ENCODE measurements at places on chromosomes 4 and X.

DNA sequence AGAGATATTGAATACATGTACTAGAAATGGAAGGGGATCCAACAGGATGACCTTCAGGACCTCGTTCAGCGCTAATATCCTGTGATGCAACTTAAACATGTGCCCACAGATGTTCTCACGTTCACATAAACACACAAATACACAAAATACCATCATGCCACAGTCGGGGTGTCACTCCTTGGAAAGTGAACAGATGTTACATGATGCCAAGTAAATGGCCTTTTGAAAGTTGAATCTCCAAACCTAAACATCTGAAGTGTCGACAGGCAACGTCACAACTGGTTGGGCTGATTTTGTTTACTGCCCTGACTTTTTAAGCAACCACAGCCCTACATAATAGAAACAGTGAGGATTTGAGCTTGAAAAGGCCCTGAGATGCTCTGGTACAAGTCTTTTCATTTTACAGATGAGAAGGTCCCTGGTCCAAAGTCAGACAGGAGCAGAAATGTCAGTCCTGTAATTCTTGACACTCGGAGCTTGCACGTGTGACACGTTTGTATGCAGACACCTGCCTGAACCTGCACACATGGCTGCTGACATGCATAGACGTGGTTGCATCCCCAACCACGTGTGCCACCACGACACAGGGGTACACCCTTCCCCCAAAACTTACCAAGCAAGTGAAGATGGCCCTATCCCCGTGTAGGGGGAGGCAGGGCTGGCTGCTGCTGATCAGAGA, 23.5 kb upstream of the BCORL1 start:
- no peak for DNase-seq

DNA sequence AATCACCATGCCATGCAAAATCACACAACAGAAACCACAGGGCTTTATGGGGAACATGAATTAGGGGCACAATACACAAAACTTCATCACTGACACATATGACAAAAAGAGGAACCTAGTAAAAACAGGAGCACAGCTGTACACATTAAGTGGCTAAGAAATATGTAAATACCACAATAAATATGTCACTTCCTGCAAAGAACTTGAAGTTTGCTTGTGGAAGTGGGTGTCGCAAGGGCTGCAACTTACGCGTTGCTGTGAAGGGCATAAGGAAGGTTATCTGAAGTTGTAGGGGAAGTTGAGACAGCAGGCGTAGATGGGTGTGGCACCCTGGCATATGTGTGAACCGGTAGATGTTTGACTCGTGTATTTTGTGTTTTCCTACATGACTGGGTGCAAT, 42.4 kb downstream of the CLCN4 start:
- no peak for DNase-seq

GRCh38 chr4:9866931-9867330, 85.5 kb downstream of the DRD5 start:
- DNase-seq: no peak

DNA sequence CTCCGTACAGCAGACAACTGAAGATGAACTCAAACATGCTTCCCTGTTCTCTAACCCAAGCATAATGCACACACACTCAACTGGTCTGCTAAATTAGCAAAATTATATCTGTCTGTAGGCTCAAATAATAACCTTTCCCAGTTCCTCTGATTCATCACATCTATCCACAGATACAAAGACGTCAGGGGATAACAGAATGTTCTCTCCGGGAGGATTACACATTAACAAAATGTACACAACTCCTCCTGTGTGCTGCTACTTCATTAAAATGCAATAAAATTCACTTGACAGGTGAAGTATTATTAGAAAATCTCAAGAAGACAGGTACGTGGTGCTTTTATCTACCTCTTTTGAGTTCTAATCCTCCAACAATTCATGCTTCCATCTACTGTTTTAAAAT, 57.4 kb downstream of the FAT1 start:
- no peak for DNase-seq

DNA sequence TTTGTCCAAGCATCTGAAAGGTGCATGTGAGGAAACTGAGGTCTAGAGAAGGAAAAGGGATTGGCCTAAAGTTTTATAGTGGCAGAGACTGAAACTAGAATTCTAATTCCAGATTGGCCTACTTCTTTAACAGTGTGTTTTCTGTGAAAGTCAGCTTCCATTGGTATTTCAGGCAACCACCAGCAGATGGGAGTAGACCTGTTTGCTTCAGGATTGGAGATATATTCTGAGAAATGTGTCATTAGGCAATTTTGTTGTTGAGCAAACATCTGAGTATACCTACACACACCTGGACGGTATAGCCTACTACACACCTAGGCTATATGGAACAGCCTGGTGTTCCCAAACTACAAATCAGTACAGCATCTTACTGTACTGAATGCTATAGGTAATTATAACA, 207.3 kb upstream of the RADX start:
- no peak for DNase-seq

GRCh38 chrX:100413229-100413628, 3.2 kb upstream of the PCDH19 start:
- DNase-seq: no peak

GRCh38 chr4:819401-820229, 6.3 kb downstream of the CPLX1 start:
- DNase-seq: no peak

GRCh38 chr4:145681956-145682355, 2.0 kb downstream of the C4orf51 start:
- DNase-seq: no peak

GRCh38 chr4:123930996-123931395, 534.4 kb downstream of the SPRY1 start:
- no peak for DNase-seq

DNA sequence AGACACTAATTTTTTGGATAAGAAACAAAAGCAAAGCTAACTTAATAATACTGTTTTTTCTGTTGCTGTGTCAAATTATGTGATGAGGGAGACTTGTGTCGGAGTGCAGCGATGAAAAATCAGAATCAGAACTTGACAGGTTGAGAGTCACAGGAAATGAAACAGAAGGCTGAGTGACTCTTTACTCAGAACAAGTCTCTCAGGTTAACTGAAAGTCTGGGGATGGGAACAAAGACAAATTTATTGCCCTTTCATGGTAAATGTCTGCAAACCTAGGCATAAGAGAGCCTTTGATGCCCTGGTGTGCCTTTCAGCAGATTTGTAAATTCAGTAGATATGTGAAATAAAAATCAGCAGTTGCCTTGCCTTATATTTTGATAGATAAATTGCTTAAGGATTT, 96.0 kb downstream of the ADGRL3 start:
- DNase-seq: no peak

DNA sequence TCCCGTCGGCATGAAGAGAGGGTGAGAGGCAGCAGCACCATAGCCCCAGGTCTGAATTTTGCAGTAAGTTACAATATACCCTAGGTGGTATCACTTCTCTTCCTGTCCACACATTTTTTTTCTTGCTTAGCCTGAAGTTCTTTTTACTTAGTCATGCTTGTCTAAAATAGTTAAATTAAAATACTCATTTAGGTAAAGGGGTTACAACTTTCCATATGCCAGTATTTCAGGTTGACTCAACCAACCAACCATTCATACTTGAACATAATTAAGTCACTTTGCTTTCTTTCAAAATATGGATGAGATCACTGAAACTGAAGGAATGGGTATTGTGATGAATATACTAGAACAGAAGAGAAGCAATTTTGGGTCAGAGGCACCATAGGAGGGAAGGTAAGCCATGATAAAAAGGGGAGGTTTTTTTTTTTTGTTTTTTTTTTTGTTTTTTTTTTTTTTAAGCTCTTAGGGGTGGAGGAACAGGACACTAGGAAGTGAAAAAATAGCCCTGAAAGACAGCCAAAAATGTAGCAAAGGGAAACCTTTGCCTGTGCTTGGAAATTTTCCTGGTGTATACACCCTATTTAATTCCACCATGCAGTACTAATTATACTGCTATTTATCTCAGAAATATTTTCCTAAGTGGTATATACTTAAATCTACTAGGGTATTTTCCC, 41.8 kb downstream of the RPS6KA3 start:
- no peak for DNase-seq

DNA sequence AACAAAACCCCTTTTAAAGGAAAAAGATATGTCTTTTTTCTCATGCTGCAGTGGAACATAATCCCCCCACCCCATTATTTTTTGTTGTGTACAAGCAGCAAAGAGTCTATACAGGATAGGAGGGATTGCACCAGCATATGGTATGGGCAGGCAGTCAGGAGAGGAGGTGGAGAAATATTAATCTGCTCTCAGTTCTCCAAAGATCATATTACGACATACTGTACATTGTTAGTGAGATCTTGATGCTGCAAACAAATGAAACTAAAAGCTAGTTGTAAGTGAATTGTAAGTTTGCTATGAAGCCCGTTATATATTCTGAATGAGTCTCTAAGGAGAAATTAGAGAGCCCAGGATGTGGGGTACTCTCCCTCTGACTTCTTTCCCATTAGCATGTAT, 75.3 kb downstream of the RAPGEF2 start:
- DNase-seq: no peak

GRCh38 chr4:154526151-154526550, 24.0 kb downstream of the PLRG1 start:
- no peak for DNase-seq

DNA sequence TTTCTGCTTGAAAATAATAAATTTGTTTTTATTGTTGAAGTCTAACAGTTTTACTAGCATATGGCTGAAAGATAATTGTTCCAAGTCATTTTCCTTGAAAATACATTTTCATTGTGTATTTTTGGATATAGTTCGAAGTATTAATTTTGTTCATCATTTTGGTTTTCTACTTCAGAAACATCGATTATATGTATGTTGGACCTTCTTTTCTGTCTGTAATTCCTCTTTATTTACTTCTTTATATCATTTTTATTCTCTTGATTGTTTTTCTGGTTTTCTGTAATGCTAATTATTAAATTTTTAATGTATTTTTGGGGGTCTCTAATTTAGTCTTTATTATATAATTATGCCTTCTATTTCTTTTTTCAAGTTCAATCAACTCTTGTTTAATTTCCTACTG, 407.1 kb upstream of the FRG1 start:
- DNase-seq: no peak

GRCh38 chrX:100745806-100746537, 14.1 kb upstream of the SYTL4 start:
- DNase-seq: no peak

- no peak for DNase-seq
Measured at GRCh38 chrX:38124000-38124399, 96.7 kb downstream of the SRPX start.

DNA sequence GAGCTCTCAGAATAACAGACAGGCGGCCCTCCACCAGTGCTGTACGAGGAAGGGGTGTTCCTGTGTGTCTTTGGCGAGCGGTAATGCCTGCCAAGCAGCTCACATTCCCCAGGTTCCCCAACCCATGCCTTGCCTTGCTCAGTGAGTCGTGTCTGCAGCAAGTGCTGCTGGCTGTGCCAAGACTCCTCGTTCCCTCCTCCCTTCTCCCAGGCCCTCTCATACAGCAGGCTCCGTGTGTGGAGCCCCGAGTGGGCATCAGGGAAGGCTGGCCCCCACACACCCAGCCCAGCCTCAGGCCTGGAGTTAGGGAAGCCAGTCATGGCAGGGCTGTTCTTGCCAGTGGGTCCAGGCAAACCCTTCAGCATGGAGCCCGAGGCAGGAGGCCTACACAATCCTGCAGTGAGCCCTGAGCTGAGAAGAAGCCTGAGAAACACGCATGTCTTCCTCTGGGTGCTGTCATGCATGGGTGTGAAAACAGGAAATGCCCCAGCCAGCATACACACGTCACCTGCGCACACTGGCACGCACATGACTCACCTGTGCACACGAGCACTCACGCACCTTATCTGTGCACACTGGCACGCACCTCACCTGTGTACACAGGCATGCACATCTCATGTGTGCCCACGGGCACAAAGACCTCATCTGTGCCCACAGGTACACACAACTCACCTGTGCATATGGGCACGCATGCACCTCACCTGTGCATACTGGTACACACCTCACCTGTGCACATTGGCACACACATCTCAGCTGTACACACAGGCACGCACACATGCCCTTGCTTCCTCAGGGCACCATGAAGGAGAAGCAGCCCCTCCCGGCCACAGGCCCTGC, 238.7 kb downstream of the DHRSX start:
- DNase-seq: no peak

- DNase-seq: no peak
Measured at GRCh38 chr4:45442466-45442865, 681.4 kb downstream of the GABRG1 start.

DNA sequence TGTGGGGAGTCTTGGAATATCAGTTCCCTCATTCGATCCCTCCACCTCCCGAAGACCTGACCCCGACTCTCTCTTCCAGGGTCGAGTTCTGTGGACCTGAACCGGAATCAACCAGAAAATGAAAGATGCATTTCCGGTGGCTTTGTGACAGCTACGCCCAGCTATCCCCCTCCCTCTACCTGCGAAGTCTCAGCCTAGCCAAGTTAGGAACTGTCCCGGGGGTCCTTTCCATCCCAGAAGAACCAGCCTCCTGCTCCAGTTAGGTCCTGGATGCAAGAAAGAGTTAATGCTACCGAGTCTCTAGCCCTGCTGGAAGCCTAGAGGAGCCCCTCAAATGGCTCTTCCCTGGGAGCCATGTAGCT, 13.4 kb upstream of the ETDC start:
- no peak for DNase-seq

- DNase-seq: no peak
Measured at GRCh38 chr4:16413814-16414555, 187.7 kb upstream of the TAPT1 start.

DNA sequence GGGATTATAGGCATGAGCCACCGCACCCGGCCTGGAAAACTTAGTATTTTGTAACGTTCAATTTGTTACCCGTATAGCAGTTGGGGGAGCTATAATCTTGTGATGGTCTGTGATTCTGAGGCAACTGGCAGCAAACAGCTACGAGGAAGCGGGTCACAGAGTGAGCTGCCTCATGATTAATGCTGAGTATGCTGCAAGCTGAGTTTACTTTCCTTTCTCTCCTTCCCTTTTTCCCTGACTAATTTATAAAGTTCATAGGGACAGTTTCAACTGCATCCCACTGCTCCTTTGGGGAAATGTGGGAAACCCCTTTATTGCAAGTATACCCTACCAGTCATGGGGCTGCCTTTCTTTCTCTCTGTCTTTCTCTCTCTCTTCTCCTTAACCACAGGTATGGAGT, 17.7 kb upstream of the ELOVL6 start:
- DNase-seq: no peak

DNA sequence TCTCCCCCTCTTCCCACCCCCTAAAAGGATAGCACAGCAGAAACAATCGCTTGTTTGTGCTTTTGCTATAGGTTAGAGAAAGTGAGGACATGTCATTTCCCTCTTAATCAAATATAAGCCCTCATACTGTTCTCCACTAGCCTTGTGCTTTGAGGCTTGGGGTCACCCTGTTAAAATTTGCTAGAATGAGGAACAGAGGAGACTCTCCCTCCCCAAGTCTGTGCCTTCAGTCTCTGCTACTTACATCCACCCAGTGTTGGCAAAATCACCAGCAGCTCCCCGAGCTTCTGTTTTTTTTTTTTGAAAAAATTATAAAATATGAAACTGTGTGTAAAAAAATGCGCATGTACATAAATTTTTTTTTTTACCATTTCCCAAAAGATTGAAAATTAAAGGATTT, 19.3 kb downstream of the KLF3 start:
- DNase-seq: no peak
